ENCODE measurements at places on chromosomes 11 and 22.

GRCh38 chr22:33720166-33720878 lies 200.0 kb downstream of the LARGE1 start:
- no peak for DNase-seq

DNA sequence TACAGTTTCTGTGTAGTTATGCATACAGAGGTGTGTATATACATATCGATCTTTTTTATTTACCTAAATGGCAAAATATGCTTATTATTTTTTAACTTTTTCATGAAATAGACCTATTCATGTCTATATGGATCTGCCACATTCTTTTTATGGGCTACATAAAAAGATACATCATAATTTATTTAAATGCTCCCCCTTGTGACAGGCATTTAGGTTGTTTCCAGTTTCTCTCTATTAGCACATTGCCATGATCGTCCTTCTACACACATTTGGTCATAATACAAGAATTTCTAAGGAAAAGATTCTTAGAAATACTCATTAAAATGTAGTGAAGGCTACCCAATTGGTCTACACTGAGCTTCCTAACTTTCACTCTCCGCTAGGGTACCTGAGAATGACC lies 1067.4 kb downstream of the OPCML start:
- DNase-seq: no peak

DNA sequence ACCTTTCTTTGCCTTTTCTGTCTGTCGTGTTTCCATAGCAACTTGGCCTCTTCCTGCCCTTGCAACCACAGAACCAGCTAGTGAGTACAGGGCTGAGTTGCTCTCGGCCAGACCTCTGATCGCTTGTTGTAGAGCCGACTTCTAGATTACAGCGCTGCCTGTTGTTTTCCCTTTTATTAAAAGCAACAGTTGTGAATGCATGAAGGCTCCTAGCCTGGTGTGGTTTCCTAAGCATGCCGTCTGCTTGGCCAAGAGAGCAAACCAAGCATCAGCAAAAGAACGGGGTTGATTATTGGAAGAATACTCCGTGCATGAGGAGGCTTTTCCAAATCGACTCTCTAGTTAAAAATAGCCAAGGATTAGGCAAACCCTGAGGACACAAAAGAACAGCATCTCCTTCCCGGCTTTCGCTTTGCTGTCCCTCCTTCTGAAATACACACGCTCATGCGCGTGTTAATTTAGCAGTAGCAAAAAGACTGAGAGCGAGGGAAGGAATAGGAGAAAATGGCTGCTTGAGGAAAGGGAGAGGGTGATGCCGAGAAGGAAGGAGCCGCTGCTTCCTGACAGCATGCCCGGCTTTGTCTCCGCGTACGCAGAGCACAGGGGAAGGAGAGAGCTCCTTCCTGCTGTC lies 71.5 kb upstream of the TTC12 start:
- DNase-seq: no peak

DNA sequence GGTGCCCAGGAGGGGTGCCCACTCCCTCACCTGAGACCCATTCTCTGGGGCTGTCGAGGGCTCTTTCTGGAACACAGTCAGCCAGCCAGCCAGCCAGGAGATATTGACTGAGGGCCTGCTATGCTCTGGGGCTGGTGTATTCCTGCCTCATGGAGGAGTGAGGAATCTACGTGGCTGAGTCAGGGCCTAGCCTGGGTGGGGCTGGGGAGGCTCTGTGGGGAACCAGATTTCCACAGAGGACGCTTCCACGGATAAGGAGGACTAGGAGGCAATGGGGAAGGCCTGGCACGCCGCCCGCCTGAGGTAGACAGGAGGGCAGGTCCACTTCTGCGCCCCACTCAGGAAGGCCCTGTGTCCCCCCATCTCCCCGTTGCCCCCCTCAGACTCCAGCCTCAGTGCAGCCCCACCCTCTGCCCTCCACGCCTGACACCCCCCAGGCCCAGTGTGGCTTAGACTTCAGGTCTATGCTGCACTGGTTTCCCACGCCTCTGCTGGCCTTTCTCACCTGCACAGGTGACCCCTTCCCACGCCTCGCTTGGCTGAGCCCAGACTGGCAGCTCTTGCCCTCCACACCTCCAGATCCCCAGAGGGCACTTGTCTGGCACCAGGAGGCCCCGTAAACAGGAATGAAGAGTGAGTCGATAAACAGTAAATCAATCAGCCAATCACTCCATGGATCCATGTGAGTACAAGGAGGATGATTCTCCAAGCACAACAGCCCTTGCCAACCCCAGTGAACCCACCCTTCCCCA lies 37.5 kb downstream of the MACROD1 start:
- no peak for DNase-seq

DNA sequence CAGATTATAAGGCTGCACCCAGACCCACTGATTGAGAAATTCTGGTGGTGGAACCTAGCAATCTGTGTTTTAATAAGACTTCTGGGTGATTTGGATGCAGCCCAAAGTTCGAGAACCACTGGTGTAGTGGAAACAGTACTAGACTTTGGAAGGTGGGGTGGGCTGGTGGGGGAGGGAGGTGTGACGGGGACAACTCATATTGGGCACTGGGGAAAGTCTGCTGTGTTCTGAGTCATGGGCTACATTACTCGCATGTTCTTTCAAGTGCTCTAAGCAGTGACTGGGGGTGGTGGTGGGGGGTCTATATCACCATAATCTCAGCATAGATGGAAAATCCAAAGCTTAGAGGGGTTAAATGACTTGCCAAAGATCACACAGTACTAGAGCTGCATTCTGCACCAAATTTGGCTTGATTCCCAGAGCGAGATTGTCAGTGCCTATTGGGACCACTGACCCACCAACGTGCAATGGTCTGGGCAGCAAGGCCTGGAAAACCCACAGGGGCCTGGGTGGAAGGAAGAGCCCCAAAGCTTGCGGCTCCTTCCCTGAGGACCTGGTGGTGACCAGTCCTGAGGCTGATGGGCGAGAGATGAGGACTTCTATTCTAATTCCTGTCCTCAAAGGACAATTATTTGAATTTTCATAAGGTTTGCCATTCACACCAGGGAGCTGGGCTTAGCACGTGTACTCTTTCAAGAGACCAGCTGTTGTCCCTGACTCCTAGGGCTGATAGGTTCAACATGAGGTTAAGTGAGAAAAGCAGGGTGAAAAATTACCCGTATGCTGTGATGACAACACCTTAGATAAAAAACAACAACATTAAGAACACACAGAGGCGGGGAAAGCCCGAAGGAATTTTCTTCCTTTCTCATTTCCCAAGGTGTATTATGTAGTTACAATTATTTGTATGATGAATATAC lies 77.5 kb upstream of the NARS2 start:
- DNase-seq: peak; percentile 83

DNA sequence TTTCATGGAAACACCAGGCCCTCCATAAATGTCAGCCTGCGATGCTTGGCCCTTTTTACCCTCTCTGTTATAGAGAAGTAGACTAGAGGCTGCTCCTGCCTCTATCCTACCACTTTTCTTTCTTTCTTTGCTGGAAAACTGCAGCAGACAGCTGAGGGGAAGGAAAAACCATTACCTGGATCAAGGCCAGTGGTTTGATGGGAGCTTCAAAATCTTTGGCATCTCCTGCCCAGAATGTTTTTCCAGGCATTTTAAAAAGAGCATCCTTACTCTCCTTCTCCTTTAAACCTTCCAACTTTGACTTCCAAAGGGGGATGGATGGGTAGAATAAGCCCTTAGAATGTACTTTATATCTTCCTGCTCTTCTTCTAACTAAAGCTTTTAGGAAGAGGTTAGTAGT lies 44.9 kb downstream of the EXT2 start:
- DNase-seq: no peak

- no peak for DNase-seq
These were observed 4.2 kb downstream of the SGSM1 start for GRCh38 chr22:24810043-24810749.

GRCh38 chr11:131910523-131911387 lies 540.3 kb downstream of the NTM start:
- DNase-seq: no peak

GRCh38 chr22:46913351-46913750 lies 150.9 kb downstream of the TBC1D22A start:
- DNase-seq: no peak

- DNase-seq: peak; percentile 84
These were observed 1463.9 kb downstream of the TBC1D22A start for GRCh38 chr22:48226026-48227013.

- DNase-seq: no peak
These were observed 68.7 kb upstream of the SYN3 start for GRCh38 chr22:33126881-33127280.

- peak; percentile 97 for DNase-seq
These were observed 9.6 kb upstream of the UCP3 start for GRCh38 chr11:74018331-74019005.

DNA sequence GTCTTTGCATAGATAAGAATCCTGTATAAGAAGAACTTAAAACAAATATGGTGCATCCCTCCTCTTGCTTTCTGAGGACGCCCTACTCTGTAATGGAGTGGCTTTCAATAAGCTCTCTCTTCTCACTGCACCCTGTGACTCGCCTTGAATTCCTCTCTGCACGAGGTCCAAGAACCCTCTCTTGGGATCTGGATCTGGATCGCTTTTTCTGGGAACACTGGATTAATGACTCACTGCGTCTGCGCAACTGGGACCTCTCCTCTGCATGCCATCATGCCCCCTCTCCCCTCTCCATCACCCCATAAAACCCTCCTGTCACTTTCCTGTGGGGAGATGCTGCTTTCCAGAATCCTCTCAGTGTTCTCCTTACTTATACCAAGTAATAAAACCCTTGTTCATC lies 15.1 kb upstream of the CABP2 start:
- no peak for DNase-seq

DNA sequence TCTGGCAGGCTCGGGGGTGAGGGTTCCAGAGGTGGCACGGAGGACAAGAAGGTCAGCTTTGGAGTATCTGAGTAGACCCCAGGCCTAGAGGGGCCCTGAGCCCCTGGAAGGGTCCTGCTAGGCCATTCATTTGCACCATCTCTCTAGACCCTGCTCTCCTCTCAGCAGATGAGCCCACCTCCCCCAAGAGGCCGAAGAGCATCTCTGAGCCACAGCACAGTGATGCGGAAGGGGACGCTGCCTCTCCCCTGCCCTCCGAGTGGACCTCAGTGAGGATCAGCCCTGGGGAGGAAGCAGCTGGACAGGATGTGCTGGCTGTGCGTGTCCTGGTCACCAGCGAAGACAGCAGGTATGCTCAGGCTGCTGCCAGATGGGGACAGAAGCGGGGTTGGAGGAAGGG lies 101.6 kb upstream of the PARVA start:
- no peak for DNase-seq

DNA sequence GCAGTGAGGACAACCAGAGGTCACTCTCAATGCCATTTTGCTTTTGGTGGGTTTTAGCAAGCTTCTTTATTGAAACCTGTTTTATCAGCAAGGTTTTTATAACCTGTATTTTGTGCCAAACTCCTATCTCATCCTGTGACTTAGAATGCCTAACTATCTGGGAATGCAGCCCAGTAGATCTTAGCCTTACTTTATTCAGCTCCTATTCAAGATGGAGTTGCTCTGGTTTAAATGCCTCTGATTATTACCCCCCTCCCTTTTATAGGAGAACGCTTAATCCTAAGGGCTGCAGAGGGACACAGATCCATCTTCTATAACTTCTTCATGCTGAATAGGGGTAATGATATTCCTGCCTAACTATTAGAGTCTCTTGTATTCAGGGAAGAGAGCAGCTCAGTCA lies 179.1 kb downstream of the KIF18A start:
- DNase-seq: no peak

GRCh38 chr22:50468626-50469025 lies 6.2 kb downstream of the SBF1 start:
- no peak for DNase-seq

GRCh38 chr11:65425105-65425970 lies 2.7 kb downstream of the NEAT1 start:
- DNase-seq: no peak

- no peak for DNase-seq
These were observed 68.3 kb upstream of the TSPAN18 start for GRCh38 chr11:44658506-44658850.

DNA sequence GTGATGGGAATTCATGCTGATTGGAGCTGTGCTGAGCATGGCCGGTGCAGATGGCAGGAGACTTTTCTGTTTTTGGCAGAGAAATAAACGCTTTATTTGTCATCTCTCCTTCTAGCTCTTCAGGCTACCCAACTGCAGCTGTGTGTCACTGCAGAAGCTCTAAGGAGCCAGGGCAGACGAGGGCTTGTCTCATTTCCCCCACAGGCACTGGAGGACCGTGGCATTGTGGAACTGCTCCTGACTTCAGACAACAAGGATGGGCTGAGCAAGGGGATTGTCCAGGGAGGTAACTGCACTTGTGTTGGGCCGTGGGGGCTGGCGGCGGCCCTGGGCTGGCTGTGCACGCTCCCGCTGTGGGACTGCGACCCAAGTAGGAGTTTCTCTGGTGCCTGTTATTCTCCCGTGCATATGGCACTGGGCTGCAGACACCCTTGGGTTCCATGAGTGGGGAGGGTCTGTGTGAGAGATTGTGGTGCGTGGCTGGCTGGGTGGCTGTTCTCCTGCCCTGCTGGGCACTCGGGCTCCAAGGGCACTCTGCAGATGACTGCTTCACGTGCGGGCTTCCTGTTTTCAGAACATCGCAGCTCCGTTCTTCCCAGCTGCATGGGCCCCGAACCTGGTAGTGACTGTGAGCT lies 27.2 kb downstream of the GLB1L2 start:
- no peak for DNase-seq

GRCh38 chr11:96105197-96105895 lies 181.4 kb upstream of the MTMR2 start:
- DNase-seq: no peak

DNA sequence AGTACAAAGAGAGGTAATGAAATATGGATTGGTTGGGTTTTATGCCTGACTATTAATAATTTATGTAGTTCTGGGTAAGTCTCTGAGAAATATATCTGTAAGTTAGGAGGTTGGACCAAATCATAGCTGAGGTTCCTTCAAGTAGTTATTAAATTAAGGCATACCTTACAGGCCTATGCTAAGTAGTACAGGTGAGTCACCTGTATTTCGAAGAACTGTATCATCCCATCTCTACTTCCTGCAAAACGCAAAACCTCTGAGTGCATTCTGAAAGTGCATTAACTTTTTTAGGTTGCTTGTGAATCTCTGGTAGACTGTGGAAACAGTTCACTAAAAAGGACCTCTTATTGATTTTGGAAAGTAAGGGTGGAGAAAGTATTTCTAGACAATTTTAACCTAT lies 37.1 kb downstream of the APOL5 start:
- no peak for DNase-seq

DNA sequence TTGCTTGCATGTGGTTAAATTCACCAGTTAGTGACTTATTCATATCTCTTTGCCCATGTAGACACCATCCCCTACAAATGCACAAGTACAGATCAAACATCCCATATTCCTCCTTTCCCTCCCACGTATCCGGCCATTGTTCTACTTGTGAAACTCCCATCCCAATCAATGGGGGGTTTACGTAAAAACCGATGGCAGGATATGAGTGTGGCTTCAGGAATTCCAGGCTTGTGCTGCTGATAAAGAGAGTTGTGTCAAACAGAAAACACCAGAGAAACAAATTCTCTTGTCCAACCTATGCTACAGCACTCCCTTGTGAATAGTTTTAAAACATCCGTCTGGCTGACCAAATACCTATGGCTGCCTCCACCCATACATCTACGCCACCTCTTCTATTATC lies 15.5 kb downstream of the FLI1 start:
- DNase-seq: no peak

GRCh38 chr11:75858613-75859012 lies 43.6 kb downstream of the UVRAG start:
- no peak for DNase-seq
